Stimulated activated CD4-positive, alpha-beta T cell treated with anti-CD3 and anti-CD28 coated beads, Interleukin-12 subunit alpha, Interleukin-12 subunit beta, amount 100 ng/mL, for 24 hours (primary cell): ENCODE measurements at places on chromosomes 5 and 9.

DNA sequence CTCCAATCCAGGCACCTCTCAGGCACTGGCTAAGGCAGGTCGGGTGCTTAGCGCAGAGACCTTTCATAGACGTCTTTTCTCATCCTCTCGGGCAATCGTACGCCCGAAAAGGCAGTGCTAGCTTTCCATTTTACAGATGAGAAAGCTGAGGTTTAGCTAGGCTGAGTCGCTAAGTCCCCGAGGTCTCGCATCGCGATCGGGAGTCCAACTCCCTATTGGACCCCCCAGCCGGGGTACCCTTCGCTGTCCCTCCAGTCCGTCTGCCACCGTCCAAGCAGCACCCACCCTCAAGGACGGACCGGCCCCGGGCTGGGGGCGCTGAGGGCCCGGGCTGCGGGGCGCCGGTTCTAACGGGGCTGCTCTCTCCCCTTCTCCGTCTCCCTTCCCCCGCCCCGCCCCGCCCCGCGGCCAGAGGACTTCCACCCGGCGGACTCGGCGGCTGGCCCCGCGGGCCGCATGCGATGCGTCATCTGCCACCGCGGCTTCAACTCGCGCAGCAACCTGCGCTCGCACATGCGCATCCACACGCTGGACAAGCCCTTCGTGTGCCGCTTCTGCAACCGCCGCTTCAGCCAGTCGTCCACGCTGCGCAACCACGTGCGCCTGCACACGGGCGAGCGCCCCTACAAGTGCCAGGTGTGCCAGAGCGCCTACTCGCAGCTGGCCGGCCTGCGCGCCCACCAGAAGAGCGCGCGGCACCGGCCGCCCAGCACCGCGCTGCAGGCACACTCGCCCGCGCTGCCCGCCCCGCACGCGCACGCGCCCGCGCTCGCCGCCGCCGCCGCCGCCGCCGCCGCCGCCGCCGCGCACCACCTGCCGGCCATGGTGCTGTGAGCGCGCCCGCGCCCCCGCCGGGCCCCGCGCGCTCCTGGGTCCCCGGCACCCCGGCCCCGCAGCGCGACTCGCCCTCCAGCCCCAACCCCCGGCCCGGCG is 12.5 kb upstream of the EXOSC2 start:
- DNase-seq = peak; percentile 60

- DNase-seq = no peak
Observed at GRCh38 chr5:33792559-33792958, 99.2 kb downstream of the ADAMTS12 start.

GRCh38 chr5:87169300-87169991 is 98.2 kb upstream of the RASA1 start:
- DNase-seq = no peak

DNA sequence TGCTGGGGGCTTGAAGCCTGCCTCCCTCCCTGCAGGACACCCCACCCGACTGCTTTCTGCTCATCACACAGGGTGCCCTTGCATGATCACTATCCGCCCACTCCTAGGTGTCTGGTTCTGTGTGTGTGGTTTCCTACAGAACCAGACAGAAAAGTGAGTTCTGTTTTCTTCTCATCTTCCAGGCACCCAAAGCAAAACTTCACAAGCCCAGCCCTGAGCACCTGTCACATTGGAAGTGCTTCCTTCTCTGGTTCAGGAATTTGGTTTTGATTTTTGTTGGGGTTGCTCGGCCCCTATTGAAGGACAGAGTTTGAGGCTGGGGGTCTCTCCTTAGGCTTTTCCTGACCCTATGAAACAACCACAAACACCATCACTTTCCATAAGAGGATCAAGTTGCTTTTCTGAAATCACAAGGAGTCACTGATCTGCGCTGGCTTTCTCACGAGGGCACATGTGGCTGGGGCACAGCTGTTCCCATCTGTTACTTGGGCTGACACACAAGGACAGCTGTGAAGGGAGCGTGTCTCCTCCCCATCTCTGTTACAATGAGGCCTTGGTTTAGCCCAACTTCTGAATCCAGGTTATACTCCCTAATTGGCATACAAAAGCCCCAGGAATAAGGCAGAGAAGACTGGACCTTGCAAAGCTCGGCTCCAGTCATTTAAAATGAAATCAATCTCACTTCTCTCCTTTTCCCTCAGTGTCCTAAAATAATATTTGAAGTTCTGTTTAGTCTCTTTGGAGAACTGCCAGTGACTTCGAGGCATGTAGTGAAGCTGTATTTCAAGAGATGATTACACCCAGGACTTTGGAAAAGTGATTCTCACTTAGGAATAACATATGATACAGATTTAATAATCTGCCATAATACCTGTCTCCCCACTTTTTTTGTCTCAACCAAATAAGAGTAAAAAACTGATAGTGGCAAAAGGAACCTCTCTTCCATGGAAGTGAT is 213.1 kb upstream of the GAS1 start:
- DNase-seq = no peak

- no peak for DNase-seq
Observed at GRCh38 chr5:118980438-118980837, 7.9 kb downstream of the DTWD2 start.

GRCh38 chr9:129886226-129887174 is 51.2 kb downstream of the USP20 start:
- no peak for DNase-seq

DNA sequence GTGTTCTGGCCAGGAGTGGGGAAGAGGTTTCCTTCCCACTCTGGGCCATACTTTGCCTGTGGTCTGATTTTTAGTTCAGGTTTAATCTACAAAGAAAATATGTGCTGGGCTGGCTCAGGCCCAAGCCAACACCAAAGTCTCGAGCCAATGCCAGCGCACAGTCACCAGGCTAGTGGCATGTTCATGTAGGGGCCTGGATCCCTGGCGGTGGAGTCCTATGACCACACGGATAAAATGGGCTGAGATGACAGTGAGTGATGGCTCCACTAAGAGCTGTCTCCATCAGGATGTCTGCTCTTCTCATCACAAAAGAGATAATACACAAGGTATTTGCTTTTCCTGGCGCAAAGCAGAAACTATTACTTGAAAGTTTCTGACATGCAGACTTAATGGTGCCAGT is 92.9 kb upstream of the PTPN3 start:
- no peak for DNase-seq

GRCh38 chr5:172849606-172850453 is 15.8 kb downstream of the ERGIC1 start:
- DNase-seq = no peak

- DNase-seq = no peak
Observed at GRCh38 chr9:136665704-136666371, 3.1 kb downstream of the EGFL7 start.

DNA sequence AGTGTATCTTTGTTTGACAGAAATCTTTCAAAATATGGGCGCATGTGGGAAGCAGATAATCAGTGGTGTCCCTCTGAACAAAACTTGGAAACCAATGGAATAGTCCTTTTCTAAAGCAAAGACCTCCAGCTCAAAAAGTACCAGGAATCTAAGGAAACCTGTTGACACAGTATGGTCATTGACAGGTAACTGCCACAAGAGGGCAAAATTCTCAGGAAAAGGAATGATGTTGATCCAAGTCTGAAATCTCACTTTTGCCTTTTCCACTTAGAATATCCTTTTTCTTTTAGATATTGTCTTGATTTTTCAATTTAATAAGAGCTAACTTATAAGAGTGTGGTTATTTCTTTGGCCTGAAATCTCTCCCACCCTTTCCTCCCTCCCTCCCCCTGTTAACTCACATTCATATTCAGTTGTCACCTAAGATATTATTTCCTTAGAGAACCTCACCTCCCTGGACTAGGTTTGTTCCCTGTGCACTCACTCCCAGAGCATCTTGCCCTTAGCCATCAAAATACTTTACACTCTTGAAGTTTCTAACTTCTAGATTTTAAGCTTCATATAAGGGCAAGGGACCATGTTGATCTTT is 59.0 kb upstream of the BARX1 start:
- DNase-seq = no peak

- no peak for DNase-seq
Observed at GRCh38 chr5:32450952-32451351, 6.4 kb upstream of the ZFR start.

DNA sequence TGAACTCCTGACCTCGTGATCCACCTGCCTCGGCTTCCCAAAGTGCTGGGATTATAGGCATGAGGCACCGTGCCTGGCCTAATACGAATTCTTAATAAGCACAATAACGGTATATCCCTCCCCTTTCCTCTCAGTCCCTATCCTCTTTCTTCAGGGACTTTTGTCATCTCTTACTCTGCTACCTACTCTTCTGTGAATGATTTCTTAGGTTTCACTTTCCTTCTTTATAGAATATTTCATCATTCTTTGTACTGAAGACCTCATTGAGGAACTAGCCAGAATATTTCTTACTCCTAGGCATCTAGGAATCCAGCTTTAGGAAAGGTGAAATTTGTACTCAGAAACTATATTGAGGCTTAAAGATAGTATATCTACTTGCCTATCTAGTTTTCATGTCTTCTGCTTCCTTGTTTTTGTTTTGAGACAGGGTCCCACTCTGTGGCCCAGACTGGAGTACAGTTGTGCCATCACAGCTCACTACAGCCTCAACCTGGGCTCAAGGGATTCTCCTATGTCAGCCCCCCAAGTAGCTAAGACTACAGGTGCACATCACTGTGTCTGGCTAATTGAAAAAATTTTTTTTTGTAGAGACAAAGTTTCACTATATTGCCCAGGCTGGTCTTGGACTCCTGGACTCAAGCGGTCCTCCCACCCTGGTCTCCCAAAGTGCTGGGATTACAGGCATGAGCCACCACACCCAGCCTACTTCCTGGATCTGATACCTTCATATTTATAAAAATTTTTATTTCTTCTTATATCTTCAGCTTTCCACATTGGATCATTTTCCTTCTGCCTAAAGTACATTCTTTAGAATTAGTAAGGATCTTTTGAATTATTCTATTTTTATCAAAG is 69.7 kb downstream of the GPBP1 start:
- no peak for DNase-seq

- DNase-seq = no peak
Observed at GRCh38 chr9:114246558-114246957, 76.3 kb upstream of the ORM1 start.

DNA sequence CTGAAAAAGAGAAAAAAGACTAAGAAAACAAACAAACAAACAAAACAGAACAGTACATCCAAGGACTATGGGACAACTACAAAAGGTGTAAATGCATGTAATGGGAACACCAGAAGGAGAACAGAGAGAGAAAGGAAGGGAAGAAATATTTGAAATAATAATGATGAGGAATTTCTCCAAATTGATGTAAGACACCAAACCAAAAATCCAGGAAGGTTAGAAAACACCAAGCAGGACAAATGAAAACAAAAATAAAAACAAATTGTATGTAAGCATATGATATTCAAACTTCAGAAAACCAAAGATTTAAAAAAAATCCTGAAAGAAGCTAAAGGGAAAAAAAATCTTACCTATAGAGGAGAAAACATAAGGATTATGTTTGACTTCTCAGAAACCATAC is 125.9 kb upstream of the ACTBL2 start:
- DNase-seq = no peak

GRCh38 chr5:102624405-102624804 is 125.6 kb upstream of the SLCO6A1 start:
- DNase-seq = no peak
